ENCODE measurements at places on chromosomes 12 and 14.

- no peak for DNase-seq
Observed at GRCh38 chr12:84506282-84506681, 406.3 kb downstream of the SLC6A15 start.

DNA sequence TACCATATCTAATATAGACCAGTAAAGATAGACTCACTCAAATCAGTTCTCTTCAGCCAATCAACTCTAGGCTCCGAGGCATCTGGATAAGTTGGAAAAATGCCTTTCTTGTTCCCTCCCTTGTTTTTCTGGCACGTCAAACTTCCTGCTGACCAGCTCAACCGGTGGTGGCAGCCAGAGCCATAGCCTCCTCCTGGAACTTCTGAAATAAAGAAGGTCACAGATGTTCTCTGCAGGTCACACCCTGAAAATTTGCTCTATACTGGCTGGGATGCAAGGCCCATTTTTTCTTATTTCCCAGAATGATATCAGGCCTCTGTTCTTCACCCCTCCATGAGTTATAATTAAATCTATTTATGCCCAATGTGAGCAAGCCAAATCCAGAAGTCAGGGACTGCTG, 81.9 kb downstream of the BMP4 start:
- no peak for DNase-seq

- DNase-seq: no peak
Observed at GRCh38 chr14:24071836-24072430, 571 bp downstream of the CPNE6 start.

DNA sequence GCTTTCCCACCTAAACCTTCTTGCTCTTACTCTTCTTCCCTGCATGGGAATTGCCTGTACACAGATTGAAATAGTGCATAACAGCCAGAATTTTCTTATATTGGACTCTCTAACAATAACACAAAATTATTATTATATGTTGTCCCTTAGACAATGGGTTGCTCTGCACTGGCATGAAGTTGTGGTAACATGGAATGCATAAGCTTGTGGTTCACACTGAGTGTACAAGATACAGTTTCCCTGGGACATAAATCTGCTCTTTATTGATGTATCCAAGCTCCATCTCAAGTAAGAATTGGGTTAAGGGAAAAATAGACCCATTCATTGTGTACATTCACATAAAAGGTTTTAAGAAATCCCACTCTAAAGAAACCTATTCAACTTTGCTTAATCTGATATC, 114.4 kb upstream of the NTF3 start:
- DNase-seq: no peak

DNA sequence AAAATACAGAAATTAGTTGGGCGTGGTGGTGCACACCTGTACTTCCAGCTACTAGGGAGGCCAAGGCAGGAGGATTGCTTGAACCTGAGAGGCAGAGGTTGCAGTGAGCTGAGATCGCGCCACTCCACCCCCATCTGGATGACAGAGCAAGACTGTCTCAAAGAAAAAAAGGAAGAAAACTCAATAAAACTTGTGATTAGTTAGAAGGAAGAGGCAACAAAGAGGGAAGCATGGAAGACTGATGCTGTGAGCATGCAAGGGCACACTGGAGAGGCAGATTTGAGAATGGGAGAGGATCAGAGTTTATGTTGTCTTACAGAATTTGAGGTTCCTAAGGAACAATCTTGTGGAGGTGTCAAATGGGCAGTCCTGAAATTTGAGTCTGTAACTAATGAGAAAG, 2.8 kb upstream of the ZC2HC1C start:
- DNase-seq: no peak

DNA sequence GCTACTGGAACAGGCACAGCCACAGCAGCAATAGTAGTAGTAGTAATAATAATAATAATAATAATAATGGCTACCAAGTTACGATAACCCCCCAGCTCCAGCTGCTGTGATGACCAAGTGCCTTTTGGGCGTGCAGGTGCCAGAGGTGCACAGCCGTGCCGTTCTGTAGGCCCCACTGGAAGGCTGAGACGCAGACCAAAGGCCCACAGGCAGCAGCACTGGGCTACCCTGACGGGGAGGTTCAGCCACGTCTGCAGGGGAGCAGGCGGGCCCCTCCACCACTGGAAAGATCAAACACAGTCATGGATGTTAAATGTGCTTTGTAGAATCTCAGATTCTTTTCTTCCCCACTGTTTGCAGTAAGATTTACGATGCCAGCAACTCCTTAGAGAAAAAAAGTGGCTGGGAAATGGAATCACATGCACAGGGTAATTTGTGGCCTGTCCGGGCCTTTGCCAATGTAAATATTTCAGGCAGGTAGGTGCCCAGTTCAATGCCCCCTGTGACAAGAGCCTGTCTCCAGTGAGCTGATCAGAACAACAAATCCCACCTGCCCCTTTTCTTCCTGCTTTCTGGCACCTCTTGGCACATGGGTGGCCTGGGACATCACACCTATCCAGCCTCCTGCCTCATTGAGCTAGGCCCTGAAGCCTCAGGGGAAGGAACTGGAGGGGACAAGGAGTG, 32.6 kb downstream of the CCDC85C start:
- no peak for DNase-seq

- no peak for DNase-seq
Observed at GRCh38 chr14:100522616-100523099, 64.6 kb downstream of the BEGAIN start.
